ENCODE measurements at places on chromosomes 2 and 18.
A peak's percentile ranks its signal among the peaks of the same experiment; 100 is the strongest.

DNA sequence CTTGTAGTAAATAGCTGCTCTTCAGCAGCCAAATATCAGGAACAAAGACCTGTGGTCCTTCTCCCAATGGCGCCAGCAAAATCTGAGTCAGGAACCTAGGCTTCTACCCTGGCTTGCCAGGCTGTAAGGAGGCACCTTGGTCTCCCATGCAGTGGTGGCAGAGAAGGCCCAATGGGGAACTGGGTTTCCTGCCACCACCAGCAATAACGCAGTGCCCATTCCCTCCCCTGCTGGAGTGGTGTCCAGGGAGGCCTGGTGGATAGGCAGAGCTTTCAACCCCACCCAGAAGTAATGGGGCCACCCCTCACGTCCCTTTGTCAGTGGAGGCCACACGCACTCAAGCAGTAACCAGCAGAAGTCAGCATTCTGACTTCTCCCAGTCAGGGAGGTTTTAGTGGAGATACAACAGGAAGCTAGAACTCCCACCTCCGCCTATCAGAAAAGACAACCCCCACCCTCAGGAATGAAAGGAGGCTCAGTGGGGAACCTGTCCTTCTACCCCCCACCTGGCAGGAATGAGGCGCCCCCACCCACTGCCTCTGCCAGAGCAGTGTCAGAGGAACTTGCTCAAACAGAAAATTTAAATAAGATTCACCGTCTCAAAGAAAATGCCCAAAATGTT lies 132.4 kb downstream of the COPS8 start:
- no peak for DNase-seq

DNA sequence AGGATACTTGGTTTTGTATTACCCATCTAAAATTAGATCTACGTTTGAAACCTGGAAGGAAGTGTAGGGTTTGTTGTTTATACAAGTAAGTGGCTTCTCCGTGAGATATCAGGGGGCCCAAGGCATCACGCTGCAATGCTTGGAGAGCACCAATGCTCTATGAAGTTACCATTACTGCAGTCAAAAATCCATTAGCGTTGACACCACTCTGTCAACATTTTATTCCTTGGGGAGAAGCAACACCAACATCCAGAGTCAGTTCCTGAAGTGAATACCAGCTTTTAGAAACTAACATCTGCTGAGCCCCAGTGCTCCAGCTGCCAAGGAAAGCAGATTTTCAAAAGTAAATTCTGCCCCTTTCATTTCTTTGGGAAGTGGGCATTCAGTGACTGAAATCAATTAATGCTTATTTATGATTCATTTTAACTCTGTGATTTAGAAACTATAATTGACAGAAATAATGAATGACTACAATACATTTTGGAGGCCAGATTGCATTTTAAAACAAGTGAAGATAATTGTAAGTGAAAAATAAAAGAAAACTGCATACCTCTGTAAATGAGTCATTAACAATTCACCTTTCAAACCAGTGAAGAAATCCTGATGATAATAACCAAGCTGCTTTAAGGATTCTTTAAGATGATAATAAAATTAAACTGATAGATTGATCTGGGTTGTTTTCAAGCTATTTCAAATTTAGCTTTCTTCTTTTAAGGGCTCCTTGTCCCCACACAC lies 30.5 kb downstream of the LRP1B start:
- DNase-seq = no peak

- DNase-seq = no peak
These were observed 98.3 kb downstream of the MAPRE2 start for GRCh38 chr18:35139517-35139916.

- DNase-seq = no peak
These were observed 235.4 kb downstream of the EIPR1 start for GRCh38 chr2:3142210-3142609.

- no peak for DNase-seq
These were observed 181.2 kb upstream of the FSHR start for GRCh38 chr2:49335546-49335945.

DNA sequence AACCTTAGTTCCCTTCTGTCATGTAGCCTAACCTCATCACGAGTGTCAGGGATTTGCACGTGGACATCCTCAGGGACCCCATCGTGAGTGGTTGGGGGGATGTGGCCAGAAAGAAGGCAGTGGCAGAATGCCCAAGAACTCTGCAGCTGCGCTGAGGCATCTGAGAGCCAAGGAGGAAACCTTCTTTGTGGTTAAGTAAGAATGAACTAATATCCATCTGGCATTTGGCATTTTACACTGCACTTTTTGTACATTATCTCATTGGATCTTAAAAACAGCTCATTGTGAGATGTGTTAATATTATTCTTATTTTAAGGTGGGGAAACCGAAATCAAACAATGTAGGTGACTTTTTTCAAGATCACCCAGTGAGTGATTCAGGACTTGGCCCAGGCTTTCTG lies 32.6 kb upstream of the APCDD1 start:
- DNase-seq = peak; percentile 71

- DNase-seq = peak; percentile 50
These were observed 153.3 kb upstream of the MAP3K20 start for GRCh38 chr2:172922306-172922705.

GRCh38 chr2:172098650-172099471 lies 3.8 kb downstream of the DLX2 start:
- DNase-seq = peak; percentile 87

- DNase-seq = no peak
These were observed 12.2 kb downstream of the KCNJ3 start for GRCh38 chr2:154710685-154711084.

GRCh38 chr2:169507698-169508097 lies 1.8 kb upstream of the KLHL41 start:
- no peak for DNase-seq

- DNase-seq = no peak
These were observed 53.8 kb downstream of the CTIF start for GRCh38 chr18:48592540-48593171.

DNA sequence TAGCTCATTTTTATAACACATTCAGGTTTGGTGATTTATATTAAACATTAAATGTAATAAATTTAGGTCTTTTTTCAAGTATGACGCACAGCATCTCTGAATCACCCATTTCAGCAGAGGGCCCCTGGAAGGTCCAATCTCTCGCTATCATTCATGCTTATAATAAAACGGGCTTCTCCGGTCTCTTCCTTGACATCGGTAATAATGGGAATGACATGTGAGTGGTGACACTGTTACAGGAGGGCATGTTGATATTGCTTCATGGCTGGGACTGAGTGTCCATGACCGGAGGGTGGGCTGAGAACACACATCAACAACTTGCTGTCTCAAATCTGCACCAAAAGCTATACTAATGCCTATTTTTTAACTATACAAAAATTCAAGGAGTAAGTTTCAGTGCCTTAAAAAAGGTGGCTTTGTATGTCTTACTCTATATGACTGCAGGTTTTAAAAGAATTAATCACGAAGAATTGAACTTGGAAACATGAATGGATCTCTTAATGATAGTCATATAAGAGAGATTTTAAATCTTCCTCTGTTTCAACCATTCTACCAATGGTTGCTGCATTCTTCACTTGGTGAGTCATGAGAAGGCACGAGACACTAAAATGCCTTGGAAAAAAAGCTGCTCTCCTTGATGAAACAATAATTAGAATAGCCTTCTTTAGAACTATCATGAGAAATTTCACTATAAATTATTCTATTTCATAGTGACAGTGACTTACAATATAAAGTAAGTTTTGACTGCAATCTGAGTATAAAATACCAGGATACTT lies 101.9 kb upstream of the NRP2 start:
- DNase-seq = peak; percentile 54

- DNase-seq = peak; percentile 78
These were observed 10.6 kb upstream of the GALNT5 start for GRCh38 chr2:157246765-157247407.

GRCh38 chr2:26597197-26597596 lies 44.0 kb downstream of the CIB4 start:
- DNase-seq = no peak

DNA sequence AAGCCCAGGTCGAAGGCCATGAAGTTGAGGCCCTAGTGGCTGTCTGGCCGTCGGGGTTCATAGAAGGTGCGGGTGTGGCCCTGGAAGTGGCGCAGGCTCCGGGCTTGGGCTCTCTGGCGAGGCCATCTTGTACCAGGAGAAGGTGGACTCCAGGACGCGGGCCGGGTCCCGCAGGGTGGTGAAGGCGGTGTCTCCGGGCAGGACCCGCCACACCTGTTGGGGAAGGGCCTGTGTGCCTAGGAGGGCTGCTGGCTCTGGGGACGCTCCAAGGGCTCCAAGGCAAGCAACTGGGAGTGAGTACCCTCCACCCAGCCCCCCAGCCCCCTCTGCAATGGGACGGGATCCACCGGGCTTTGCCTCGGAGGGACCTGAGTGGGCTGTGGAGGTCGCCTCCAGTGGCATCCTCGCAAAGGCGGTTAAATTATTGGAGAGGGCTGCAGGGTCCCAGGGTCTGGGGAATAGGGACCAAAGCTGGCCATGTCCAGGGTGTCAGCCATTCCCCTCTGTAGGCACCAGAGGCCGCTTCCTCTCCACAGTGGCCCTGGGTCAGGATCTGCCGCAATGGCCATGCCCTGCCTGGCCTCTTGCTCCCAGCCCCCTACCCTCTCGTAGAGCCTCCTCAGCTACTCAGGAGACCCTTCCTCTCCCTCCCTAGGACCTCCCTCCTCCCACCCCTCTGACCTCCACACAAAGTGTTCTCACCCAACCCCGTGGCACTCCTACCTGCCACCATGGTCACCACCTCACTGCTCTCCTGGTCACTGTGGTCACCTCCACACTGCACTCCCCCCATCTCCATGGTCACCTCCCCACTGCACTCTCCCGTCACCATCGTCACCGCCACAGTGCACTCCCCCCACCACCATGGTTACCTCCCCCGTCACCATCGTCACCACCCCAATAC lies 10.3 kb downstream of the AQP12A start:
- DNase-seq = no peak

DNA sequence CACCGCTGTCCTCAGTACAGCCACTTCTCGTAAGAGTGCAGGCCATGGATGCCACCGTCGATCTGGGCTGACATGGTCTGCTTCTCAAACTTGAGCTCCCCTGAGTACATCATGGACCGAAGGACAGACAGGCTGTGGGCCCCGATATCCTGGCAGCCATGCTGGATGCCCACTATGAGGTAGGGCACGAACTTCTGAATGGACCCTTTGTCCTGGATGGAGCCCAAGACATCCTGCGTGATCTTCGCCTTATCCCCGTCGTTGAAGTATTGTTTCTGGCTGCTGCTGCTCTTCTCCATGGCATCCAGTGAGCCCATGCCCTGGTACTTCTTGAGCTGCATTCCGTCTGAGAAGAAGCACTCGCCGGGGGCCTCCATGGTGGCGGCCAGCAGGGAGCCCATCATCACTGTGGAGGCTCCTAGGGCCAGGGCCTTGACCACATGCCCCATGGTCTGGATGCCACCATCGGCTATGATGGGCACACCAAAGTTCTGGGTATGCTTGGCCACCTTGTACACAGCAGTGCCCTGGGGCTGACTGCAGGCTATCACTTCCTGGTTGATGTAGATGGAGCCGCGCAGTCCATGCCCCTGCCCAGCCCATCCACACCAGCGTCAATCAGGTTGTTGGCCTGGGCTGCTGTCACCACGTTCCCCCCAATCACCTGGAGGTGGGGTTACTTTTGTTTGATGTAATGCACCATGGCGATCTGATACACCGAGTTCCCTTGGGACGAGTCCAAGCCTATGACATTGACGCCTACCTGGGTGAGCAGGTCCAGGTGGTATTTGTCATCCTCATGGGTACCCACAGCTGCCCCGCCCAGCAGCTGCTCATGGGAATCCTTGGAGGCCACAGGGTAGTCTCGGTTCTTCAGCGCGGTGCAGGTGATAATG lies 21.8 kb downstream of the CFLAR start:
- no peak for DNase-seq

- DNase-seq = no peak
These were observed 20.8 kb downstream of the DYNAP start for GRCh38 chr18:54611816-54612215.

DNA sequence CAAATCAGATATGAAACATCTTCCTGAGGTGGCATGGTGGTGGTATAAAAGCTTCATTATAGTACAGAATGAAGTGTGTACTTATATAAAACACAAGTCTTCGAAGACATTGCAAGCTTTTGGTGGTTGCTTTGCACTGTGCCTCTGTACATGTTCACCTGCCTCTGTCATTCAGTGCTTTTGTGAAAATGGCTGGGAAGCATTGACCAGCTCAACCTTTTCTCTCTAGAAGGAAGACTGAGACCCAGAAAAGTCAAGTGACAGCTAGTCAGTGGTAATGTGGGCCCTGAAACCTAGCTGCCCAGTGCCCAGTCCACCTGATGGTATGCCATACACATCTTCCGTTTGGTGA lies 12.1 kb downstream of the ITGA6 start:
- DNase-seq = no peak

GRCh38 chr2:207770602-207771404 lies 1.1 kb upstream of the FZD5 start:
- DNase-seq = no peak

GRCh38 chr2:120526997-120527945 lies 181.3 kb downstream of the INHBB start:
- no peak for DNase-seq

GRCh38 chr2:9397201-9397600 lies 26.1 kb downstream of the ITGB1BP1 start:
- DNase-seq = no peak

DNA sequence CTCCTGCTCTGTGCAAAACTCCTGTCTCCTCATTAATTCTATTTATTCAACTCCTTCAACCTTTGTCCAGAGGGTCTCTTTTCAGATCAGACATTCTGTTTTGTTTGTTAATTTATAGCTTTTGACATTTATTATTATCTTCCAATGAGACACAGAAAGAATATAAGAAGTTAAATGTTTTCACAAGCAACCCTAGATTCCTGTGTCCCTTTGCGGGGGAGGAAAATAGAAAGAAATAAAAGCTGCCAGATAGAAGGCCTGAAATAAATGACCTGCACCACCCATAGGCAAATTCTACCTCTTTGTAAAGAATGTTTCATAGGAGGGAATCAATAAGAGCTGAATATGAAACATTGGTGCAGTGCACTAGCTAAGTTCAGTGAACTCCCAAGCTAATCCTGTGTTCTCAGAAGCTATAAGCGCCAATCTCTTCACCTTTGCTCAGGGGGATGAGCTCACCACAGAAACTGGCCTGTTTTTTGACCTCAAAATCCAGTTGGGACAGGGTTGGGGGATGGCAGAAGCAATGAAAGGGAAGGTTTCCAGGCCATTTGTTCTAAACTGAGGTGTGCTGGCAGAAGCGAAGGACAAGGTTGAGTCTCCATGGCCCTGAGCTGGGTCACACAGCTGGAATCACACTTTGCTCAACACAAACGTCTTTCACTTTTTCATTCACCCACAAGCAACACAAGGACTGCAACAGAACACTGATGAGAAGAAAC lies 258.6 kb downstream of the NRXN1 start:
- no peak for DNase-seq

GRCh38 chr18:58310517-58310916 lies 266.5 kb downstream of the NEDD4L start:
- peak; percentile 75 for DNase-seq

DNA sequence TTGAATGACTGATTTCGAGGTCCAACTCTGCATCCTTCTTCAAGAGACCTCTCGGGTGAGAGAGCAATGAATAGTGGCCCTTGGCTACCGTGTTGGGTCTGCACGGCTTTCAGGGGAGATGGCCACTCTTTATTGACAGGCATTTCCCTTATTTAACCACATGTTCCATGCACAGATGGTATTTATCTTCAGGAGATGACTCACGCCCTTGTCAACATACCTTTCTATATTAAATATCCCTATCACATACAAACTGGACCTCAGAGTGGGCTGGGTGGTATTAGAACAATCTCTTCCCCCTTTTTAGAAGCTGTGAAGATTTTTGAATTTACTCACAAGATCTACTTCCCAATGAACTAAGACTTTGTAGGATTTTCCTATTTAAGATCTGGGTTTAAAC lies 109.6 kb upstream of the CDC42EP3 start:
- DNase-seq = peak; percentile 61

GRCh38 chr2:205678541-205679142 lies 3.7 kb upstream of the NRP2 start:
- DNase-seq = no peak

All from astrocyte of the hippocampus (primary cell).